Aorta (tissue), 5 donors: ENCODE measurements at places on chromosomes 2 and 18. TPM values are rescaled to one million over a fixed set of nuclear protein-coding genes. Genes with fewer than 3 reads are reported as not detected.

DNA sequence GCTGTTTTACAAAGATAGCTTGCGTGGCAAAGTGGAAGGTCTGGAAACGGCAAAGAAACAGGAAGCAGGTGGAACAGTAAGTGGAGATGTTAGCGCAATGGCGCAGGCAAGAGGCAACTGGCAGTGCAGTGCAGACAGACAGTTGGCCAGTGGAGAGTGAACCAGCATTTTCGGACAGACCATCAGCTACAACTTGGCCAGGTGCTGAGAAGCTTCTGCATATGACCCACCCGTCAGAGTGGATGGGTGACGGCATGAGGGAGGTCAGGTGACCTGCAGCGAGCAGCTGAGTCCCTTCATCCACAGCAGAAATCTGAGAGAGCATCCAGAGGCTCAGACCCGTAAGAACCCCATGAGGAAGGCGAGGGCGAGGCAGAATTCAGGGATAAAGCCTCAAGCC, 33.8 kb downstream of the NPC1 start:
- no peak for DNase-seq

Gene SMPD4
- polyA plus RNA-seq: 14.4 TPM

GRCh38 chr18:79985172-79985571, 3.2 kb downstream of the TXNL4A start:
- DNase-seq: no peak

- no peak for DNase-seq
These were observed 115.3 kb upstream of the SCN7A start for GRCh38 chr2:166609183-166609959.

- no peak for DNase-seq
These were observed 2.6 kb downstream of the CNPPD1 start for GRCh38 chr2:219174146-219174545.
